Right ventricle myocardium superior (tissue), 1 donor: ENCODE measurements at places on chromosomes 7 and 10.
A peak's percentile ranks its signal among the peaks of the same experiment; 100 is the strongest.

- no peak for DNase-seq
These were observed 113.0 kb downstream of the MGMT start for GRCh38 chr10:129580010-129580409.

DNA sequence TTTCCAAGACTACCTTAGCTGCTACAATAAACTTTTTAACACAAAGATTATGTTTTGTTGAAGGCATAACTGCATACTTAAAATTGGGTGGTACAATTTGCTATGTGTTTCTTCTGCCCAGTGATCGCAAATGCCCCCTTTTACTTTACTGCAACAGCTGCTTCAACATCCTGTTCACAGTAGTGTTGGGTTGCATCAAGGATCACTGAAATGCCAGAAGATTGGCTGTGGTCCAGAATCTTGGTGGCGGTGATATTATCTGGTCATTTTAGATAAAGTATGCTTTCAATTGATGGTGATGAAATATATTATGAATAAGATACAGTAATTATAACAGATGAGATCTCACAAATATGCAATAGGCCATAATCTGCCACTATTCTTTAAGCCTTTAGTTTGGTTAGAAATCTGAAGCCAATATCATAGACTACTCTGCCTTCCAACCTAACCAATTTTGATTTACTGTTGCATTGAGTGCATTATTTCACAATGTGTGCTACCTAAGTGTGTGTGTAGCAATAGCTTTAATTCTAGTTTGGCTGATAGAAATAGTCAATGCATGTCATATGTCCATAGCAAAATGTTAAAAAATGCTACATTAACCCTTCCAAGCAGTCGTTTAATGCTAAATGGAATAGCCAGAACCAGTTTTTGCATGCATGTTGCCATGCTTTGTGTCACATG, 29.8 kb upstream of the ING3 start:
- no peak for DNase-seq

- peak; percentile 45 for DNase-seq
These were observed 247.4 kb downstream of the ELFN1 start for GRCh38 chr7:1917221-1918062.

GRCh38 chr10:1266033-1266802, 210.0 kb downstream of the WDR37 start:
- no peak for DNase-seq

GRCh38 chr7:22861576-22861975, 38.9 kb upstream of the TOMM7 start:
- DNase-seq, result no peak

DNA sequence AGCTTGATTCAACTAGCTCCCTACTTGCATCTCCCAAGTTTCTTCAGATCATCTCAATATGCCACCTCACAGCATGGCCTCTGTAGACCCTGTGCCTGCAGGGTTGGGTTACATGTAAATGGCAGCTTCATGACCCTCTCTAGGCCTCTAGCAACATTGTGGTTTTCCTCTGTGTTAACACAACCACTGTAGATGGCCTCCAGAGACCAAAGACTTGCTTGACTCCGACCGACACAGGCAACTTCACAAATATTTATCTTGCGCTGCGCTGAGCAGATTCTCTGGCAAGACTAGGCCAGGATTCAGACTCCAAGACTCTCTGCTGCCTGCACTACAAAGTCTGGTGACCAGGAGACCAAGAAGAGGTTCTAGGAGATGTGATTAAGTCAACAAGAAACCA, 75.9 kb downstream of the CNOT4 start:
- DNase-seq, result no peak

- DNase-seq, result no peak
These were observed 120.4 kb downstream of the ARHGAP21 start for GRCh38 chr10:24603333-24603732.

DNA sequence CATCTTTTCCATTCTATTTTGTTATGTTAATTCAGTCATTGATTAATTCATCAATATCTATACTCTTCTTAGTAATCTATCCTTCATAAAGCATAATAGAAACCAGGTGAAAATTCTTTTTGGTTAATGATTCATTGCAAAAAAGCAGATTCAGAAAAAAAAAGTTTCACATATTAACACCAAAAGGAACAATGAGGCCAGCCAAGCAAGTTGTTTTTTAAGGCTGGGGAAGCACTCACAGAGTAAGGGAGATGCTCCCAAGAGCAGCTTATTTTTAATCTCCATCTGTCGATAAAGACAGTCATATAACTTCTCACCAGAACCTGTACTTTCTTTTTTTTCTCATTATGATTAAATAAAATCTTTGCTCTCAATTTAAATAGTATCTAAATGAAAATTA, 95.8 kb downstream of the CACNA2D1 start:
- DNase-seq, result no peak
